NCI-H1930 (cell line): ENCODE measurements at places on chromosomes 12 and 14.
A peak's percentile ranks its signal among the peaks of the same experiment; 100 is the strongest.

DNA sequence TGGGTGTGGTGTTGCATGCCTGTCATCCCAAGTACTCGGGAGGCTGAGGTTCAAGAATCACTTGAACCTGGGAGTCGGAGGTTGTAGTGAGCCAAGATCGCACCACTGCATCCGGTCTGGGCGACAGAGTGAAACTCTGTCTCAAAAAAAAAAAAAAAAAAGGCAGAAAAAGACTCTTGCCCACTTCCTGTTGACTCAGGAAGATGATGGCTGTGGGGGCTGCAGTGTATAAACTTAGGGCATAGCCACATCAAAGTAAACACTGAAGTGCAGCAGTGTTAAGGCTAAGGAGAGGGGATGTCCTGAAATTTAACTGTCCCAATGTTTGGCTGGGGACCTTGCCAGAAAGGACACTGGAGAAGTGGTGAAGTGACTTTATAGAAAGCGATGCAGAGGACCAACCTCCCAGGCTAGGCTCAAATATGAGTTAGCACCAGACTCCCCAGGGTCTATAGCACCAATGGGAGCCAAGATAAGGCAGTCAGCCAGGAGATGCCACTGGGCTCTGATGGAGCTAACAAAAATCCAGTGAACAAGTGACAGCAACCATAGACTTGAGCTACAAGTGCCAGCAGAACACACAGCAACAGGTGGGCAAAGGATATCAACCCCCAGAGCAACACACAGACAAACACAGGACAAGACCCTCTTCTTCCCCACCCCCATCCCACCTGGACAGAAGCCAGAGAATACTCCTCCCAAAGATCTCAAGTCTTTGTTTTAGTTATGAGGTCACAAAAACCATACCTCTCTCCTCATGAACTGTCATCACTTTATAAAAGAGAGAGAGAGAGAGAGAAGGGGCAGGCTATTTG, 28.0 kb downstream of the NELL2 start:
- no peak for DNase-seq

DNA sequence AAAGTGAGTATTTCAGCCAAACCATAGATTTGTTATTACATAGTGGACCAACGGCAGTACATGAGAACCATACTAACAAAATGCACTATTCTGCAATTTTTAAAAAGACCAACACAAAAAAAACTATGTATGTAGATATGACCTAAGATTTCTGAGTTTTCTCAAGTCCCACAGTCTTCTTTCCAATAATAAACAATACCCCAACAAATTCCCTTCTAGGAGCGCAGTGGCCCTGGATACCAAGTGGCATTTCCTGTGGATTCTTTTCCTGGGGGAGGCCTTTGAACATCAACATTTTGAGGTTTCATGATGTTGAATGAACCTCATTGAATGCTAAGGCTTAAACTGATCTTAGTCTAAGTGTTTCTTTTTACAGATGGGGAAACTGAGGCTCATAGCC, 210.5 kb downstream of the BCAT1 start:
- no peak for DNase-seq

- DNase-seq, result no peak
Observed at GRCh38 chr14:84520711-84521338, 1009.1 kb upstream of the FLRT2 start.

GRCh38 chr12:94753036-94753679, 102.8 kb upstream of the TMCC3 start:
- no peak for DNase-seq

- peak; percentile 56 for DNase-seq
Observed at GRCh38 chr14:87312169-87312893, 680.7 kb downstream of the GALC start.

DNA sequence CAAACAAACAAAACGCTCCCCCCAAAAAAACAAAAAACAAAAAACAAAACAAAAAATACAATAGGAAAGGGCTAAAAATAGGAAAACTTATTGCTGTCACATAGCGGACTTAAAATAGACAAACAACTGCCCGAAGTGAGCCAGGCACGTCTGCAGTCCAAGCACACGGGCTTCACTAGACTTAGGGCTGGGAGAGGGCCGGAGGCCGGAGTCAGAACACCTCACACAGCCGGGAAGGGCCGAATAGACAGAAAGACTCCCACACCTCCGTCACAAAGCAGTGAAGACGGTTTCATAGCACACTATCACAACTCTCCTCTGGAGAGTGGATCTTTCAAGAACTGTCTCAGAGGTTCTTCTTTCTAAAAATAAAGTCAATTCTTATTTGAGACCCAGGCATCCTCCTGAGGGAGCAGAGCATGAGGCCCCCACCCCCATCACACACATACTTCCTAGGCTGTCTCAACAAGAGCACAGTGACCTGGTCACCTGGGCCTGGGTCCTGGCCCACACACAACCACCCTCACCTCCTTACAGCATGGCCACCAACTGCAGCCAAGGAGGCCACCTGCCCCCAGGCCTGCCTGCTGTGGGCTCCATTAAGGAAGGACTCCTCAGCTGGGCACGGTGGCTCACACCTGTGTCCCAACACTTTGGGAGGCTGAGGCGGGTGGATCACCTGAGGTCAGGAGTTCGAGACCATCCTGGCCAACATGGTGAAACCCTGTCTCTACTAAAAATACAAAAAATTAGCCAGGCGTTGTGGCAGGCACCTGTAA, 6.7 kb downstream of the BAG5 start:
- no peak for DNase-seq

GRCh38 chr12:1618489-1618888, 10.5 kb upstream of the WNT5B start:
- DNase-seq, result no peak

- no peak for DNase-seq
Observed at GRCh38 chr12:9027161-9028059, 38.1 kb downstream of the KLRG1 start.

GRCh38 chr14:92659765-92660561, 88.5 kb downstream of the LGMN start:
- DNase-seq, result no peak

GRCh38 chr12:54217774-54218241, 29.0 kb upstream of the SMUG1 start:
- DNase-seq, result no peak

GRCh38 chr14:92460541-92460915, 53.1 kb upstream of the RIN3 start:
- DNase-seq, result no peak

GRCh38 chr14:79424462-79424861, 786.8 kb downstream of the DIO2 start:
- no peak for DNase-seq

GRCh38 chr12:123055281-123055766, 74.8 kb downstream of the ARL6IP4 start:
- no peak for DNase-seq

DNA sequence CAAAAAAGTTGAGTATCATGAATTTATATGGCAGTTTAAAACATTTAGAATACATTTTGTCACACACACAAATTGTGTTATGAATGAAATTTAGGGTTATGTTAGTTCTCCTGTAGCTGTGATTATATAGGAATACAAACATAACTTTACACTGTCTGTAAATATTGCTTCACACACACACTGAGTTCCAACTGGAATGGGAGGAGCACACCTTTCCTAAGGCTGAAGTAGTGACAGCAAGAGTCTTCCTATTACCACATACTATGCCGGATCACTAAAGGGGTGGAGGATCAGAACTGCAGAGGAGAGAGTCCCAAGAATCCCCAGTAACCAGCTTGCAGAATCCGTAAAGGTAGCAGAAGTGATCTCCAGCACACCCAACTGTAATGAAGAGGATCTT, 63.7 kb downstream of the DNAI7 start:
- DNase-seq, result no peak

DNA sequence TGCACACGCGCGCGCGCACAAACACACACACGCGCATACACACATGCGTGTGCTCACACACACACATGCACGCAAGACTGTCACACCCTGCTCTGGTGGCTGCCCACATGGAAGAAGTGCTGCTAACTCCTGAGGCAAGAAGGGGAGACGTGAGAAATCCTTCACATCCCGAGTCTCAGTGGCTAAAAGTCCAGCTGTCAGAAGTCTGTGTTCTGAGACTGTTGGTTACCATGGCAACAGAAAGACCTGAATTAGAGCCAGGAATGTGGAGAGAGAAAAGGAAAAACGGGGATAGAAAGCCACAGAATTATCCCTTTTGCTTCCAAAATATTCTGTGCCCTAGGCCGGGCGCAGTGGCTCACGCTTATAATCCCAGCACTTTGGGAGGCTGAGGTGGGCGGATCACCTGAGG, 71.2 kb downstream of the PPFIBP1 start:
- no peak for DNase-seq

GRCh38 chr14:77343662-77344061, 22.8 kb downstream of the GSTZ1 start:
- DNase-seq, result no peak

- DNase-seq, result no peak
Observed at GRCh38 chr12:58767496-58767895, 152.8 kb downstream of the LRIG3 start.

GRCh38 chr12:116143909-116144308, 133.6 kb downstream of the MED13L start:
- DNase-seq, result no peak

- peak; percentile 23 for DNase-seq
Observed at GRCh38 chr14:106039400-106039799, 513.0 kb downstream of the TMEM121 start.

DNA sequence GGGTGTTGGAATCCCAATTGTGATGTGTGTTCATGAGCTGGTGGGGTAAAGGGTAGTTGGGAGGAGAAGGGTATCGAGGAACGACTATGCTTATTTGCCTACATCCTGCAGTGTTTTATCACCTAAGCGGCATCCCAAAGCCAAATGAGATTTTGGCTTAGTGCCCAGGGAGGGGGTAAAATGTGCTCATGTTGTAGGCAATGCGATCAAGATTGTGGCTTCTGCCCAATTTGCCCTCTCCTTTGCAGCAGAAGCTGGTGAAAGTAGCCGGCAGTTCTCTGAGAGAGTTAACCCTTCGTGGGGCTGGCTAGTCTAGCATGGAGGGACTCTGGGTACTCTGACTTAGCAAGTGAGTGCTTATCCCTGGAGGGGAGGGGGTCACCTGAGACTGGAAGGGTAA, 753 bp downstream of the RPH3A start:
- DNase-seq, result no peak

- DNase-seq, result no peak
Observed at GRCh38 chr14:53355581-53356112, 202.5 kb upstream of the DDHD1 start.

DNA sequence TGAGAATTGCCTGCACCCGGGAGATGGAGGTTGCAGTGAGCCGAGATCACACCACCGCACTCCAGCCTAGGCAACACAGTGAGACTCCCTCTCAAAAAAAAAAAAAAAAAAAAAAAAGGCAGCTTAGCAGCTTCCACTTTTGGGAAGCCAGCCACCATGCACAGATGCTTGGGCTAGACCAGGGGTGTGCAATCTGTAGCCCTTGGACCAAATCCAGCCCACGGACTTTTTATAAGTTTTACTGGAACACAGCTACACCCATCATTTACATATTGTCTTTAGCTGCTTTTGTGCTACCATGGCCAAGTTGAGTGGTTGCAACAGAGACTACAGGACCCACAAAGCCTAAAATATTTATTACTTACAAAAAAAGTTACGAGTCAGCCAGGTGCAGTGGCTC, 6.7 kb downstream of the CIT start:
- DNase-seq, result no peak

DNA sequence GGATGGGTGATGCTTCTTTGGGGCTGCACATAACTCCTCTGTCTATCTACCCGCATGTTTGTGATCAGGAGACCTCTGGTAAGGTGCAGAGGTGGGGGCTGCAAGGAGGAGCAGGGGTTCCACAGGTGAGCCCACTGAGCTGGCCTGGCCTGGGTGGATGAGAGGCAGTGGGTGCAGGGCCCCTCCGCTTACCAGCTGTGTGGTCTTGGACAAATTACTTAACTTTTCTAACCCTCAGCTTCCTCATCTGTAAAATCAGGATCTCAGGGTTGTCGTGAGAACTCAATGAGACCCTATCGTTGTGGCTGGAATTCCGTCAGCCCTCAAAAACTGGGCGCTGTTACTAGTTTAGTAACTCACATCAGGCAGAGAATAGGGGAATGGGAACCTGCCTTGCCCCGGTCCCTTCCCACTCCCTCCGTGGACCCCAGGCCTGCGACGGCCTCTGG, 7.5 kb downstream of the PTPN6 start:
- DNase-seq, result no peak

DNA sequence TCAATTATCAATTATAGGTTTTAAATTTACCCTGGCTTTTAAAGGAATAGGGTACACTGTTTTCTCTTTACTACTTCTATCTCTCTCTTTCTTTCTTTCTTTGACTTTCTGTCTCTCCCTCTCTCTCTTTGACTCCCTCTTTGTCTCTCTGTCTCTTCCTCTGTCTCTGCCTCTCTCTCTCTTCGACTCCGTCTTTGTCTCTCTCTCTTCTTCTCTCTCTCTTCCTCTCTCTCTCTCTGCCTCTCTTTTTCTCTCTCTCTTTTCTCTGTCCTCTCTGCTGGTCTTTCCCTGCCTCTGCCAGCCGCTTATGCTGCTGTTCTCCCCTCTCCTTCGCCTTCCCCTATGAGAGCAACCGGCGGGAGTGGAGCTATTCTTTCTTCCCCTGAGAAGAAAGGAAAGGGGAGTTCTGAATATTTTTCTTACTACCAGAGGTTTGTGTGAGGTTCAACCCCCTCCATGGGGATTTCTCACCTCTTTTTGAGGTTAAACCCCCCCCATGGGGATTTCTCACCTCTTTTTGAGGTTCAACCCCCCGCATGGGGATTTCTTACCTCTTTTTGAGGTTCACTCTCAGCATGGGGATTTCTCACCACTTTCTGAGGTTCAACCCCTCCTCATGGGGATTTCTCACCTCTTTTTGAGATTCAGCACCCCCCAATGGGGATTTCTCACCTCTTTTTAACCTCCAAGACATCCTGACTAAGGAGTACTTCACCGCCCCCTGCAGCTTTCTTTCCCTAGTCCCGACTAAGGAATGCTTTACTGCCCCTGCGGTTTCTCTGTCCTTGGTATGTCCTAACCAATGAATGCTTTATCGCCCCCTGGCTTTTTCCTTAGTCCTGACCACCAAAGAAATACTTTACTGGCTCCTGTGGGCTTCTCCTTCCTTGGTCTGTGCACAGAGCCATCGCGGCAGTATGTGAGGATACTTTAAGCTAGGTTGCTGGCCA, 27.4 kb upstream of the DDHD1 start:
- DNase-seq, result peak; percentile 12

GRCh38 chr12:112238441-112238840, 113.1 kb downstream of the TRAFD1 start:
- no peak for DNase-seq

DNA sequence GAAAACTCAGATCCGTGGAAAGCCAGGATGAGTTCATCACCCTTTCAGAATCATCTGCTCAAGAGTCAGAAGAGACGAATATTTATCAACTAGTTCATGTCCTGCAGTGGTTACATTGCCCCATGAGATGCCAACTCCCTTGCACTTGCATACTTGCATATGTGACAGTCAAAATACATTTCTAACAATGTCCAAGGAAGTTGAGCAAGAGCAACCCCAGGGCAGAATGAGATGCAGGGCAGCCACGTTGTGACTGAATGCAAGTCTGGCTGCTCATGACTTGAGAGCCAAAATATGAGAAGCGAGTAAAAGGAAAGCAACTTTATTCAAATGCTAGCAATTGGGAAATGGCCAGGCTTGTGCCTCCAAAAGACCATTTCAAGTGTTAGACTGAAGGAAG, 23.6 kb upstream of the UTP20 start:
- no peak for DNase-seq

- no peak for DNase-seq
Observed at GRCh38 chr14:46344327-46344937, 307.1 kb downstream of the RPL10L start.
